ENCODE measurements at places on chromosomes 11 and 22.

GRCh38 chr11:1754376-1755150, 4.2 kb upstream of the IFITM10 start:
- DNase-seq: no peak

DNA sequence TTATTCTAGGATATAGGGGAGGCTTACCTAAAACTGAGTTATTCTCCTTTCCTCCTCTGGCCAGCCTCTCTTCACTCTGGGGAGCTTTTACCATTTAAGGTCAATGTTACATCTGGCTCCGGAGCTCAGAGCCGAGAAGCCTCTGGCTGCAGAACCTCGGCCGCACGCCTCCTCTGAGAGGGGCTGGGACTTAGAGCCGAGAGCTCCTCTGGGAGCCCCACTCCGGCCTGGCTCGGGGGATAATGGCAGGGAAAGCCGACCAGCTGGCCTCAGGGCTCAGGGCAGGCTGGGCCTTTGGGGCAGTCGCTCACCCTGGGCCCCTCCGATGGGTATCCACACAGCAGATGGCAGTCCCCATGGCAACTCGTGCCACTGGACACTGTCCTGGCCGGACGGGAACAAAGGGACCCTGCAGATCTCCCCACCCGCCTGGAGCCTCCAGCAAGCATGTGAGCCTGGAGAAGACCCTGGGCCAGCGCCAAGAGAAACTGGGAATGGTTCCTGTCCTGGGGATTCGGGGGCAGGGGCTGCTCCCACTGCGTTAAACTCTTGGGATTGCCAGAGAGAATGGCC, at the start of gene IRAG1:
IRAG1 (minus strand) TSS at position 247 of the 573 bp plus-strand sequence; CDS start at position 94, 153 bp downstream.
- DNase-seq: no peak

- DNase-seq: peak; percentile 93
Measured at GRCh38 chr11:62709247-62710000, 1.9 kb downstream of the GNG3 start.

DNA sequence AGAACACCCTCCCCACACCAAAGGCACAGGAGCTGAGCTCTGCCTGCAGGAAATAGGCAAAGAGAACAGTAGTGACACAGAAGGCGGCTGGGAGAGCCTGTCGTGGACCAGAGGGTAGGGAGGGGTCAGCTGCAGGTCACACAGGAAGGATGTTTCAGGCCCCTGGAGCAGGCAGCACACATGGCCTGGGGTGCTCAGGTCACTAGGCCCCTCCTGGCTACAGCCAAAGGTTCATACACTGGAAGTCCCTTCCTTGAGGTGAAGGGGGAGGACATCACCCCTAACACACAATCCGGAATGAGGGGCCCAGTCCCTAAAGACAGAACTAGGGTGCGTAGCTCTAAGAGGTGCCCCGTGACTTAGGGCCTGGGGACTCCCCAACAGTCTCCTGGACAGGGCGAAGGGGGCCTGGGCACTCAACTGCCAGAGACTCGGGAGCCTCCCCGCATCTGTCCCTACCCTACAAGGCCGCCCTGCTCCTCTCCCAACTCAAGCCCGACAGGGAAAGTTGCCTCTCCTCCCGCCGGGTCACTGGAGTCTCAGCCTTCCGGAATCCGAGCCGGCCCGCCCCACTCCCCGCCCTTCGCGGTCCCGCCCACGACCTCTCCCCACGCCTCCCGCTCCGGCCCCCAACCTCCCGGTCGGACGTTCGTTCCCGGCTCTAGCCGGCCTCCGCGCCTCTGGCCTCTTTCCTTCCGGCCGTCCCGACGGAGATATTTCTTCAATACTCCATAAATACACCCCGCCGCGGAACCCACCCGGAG, at the start of gene CYB5R2:
CYB5R2 (minus strand) TSS at position 541 of the 764 bp plus-strand sequence. CDS start 675 bp downstream, outside the sequence.
- DNase-seq: no peak

DNA sequence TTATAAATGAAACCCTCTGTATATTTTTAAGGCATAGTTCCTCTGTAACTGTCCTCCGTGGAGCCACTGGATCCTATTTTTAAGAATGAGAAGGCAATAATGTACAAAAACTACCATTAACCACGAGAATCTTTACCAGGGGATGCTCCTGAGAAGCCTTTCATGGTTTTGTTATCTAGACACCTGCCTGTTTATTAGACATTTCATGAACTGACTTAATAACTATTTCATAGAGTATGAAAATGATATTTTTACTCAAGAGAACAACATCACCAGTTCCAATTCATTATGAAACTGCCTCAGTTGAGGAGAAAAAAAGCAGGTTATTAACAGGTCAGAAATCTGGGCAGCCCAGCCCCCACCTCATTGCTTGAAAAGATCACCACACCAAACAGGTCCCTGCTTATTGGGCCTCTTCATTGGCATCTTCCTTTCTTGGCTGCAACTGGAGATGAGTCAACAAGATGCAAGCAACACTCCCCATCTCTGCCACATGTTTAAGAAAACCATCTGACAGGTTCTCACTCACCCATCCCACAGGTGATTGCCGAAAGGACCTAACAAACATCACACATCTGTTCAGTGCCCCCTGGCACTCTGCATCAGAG, 27.8 kb downstream of the ETS1 start:
- no peak for DNase-seq

DNA sequence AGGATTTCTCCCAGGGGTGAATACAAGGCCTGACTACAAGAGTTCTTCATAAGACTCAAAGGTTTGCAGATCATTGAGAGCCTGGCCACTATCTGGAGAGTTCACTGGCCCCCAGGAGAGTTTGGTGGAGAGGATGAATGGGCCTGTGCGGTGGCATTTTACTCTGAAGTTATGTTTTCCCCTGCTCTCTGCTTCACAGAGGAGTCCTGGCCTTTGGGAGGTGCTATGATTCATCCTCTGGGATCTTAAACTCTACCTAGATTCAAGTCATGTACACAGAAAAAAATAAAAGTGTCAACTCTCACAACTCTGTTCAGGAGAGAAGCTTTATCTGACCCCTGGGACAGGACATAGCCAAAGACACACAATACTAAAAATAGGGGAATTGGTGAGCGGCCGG, 159.1 kb upstream of the CARD18 start:
- no peak for DNase-seq

- no peak for DNase-seq
Measured at GRCh38 chr11:12106501-12106900, 3.9 kb upstream of the MICAL2 start.

DNA sequence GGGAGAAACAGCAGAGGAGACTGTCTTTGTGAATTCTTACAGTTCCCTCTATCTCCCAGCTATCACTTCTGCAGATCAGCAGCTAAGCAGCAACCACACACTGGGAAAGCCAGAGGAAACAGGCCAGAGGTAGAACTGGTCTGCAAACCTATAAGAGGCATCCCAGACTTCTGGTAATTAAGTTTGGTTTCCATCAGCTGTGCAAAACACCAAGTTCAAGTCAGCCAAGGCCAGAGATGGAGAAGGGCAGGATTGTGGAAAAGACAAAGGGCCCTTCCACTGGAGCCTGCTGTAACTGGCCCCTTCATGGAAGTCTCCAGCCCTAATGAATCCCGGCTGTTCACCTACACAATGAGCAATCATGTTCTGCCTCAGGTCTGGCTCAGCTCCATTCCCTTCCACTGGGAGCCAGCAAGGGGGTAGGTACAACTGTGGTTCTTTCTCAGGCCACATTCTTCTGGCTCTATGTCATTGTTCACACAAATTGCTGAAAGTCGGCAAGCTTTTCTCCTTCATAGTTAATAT, 4.6 kb upstream of the PAMR1 start:
- DNase-seq: no peak

DNA sequence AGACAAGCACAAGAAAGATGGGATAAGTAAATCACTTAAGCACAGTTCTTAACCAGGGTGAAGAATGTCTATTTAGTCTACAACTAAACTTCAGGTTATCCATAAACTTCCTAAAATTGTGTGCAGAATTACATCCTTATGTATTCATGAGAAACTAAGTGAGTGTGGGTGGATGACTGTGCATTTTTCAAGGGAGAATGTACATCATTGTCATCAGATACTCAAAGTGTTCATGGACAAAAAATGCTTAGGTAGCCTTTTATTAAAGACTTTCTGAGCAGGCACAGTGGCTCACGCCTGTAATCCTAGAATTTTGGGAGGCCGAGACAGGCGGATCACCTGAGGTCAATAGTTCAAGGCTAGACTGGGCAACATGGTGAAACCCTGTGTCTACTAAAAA, 2023.8 kb downstream of the LRRC4C start:
- DNase-seq: no peak

GRCh38 chr11:3614742-3615171, 27.0 kb downstream of the ART5 start:
- DNase-seq: no peak

GRCh38 chr22:29152045-29152953, 53.4 kb upstream of the EMID1 start:
- DNase-seq: no peak

DNA sequence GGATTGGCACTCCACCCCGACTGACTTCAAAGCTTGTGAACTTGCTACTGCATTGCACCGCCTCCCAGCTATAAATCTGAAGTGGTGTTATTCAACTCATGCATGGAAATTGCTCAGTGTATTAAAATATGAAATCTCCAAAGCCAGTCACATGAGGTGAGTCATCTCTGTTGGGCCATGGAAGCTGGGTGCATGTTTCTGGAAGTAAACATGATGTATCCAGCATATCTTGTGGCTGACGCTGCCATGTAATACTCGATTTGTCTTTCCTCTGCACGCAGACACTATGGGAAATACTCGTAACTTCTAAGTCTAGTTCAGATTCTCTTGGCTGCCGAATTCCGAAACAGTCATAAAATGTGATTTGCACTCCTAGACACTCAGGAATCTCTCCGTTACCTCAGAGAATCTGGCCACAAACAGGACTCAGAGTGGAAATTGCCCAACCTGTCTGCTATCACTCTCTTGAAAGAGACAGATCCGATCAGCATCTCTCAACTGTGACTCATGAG, 154.9 kb upstream of the MPPED2 start:
- no peak for DNase-seq

DNA sequence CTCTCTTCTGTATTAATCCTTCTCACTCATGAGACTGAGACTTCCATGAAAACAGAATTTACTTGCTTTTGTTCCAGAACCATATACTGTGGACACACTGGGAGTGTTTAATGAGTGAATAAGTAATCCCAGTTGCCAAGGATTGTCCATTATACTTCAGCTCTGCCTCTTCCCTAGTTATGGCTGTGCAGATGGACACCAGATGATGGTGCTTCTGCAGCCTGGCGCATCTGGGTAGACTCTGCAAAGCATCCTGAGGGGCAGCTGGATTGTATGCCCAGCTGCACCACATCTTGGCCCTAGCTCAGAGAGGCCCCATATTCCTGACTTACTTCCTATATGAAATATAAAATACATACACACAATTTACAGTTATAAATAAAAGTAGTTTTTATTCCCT, 43.5 kb downstream of the DBX1 start:
- DNase-seq: no peak

DNA sequence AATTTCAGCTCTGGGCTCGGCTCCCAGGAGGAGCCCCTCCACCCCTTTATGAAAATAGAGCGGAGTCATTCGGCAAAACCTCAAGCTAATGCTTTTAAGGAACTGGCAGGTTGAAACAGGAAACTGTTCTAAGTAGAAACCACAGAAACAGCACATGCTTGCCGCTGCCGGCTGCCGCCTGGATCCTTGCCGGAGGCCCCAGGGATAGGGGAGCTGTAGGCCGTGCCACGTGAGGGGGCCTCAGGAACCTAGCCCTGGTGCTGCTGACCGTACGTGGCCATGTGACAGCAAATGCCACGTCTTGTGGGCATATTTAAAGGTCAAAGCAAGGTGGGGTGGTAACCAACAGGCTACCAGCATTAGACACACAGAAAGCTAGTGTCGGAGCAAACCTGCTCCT, 77.9 kb upstream of the TIMP3 start:
- no peak for DNase-seq

GRCh38 chr22:19419086-19419463, 12.5 kb downstream of the HIRA start:
- no peak for DNase-seq

DNA sequence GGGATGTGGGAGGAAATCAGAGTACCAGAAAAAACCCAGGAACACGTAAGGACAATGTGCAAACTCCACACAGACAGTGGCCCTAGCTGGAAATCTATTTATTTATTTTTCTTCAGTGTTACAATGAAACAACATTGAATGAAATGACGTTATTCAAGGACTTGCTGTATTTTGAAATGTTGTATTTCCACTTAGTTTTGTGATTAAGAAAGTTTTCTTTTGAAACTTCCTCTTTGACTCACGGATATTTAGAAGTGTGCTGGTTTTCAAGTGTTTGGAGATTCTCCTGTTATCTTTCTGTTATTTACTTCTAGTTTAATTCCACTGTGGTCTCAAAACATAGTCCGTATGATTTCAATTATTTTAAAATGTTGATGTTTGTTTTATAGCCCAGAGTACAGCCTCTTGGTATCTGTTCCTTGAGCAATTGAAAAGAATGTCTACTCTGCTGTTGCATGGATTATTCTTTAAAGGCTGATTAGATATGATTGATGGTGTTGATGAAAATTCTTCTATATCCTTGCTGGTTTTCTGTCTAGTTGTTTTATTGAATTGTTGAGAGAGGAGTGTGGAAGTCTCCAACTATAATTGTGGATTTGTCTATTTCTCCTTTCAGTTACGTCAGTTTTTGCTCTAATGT, 141.0 kb downstream of the ARHGAP20 start:
- DNase-seq: no peak

GRCh38 chr11:14148653-14149273, 186.2 kb downstream of the SPON1 start:
- no peak for DNase-seq

- no peak for DNase-seq
Measured at GRCh38 chr11:12172493-12173013, 62.2 kb downstream of the MICAL2 start.

DNA sequence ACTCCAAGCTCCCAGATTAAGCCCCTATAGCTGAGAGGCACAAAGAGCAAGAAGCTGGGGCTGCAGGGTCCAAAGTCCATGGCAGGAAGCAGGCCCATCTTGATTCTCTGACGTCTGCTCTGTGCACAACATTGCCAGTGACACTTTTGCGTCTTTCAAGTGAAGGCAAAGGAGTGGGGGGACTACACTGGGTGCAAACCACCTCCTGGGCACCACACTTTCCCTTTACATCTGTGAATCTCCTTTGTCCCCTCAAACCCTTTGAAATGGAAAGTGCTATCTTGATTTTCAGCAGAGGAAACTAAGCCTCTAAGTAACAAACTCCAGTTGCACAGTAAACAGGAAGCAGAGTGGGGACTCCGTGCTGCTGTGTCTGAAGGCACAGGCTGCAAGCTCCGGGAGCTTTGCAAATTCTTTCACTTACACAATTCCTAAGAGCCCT, 428.0 kb downstream of the LARGE1 start:
- DNase-seq: no peak

- DNase-seq: no peak
Measured at GRCh38 chr22:49608228-49608627, 219.4 kb downstream of the BRD1 start.

DNA sequence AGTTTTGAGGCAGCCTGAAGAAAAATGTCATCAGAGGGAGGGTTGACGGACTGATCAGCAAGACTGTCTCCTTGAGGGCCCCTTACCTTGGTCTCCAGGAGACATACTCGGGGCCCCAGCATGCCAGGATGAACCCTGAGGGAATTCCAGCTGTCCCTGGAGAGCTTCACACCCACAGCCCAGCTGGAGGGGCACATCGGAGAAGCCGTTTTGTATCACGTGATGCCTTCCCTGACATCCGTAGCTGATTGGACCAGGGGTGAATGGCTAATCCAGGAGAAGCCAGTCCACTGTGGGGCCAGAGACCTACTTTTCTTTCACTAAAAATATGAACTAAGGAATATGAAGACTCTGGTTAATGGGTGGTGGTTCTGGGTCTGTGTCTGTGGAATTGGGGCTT, 86.0 kb upstream of the TP53I11 start:
- DNase-seq: no peak

GRCh38 chr11:34601085-34601444, 19.8 kb upstream of the EHF start:
- DNase-seq: no peak

- DNase-seq: no peak
Measured at GRCh38 chr11:73907191-73907590, 30.4 kb downstream of the PAAF1 start.
